CD4-positive, alpha-beta T cell treated with Interleukin-15 for 4 hours (primary cell): ENCODE measurements at places on chromosomes 13 and 19.

GRCh38 chr19:12641456-12641855 lies 25.1 kb downstream of the MAN2B1 start:
- DNase-seq, result no peak

GRCh38 chr19:48120505-48120904 lies 9.9 kb upstream of the PLA2G4C start:
- no peak for DNase-seq

DNA sequence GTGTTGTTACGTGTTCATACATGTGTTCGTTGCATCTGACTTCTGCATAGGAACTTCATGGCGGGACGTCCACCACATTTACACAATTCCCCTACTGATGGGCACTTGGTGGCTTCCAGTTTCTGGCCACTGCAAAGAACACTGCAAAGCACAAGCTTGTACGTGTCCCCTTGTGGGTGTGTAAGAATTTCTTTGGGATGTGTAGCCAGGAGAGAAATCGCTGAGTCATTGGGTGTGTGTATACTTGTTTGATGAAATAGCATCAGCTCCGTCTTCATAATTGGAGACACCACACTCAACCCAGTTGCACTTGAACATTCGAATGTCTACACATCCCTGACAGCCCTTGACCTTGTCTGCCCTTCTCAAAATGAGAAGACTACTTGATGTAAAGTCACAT lies 19.2 kb downstream of the KLK5 start:
- no peak for DNase-seq

DNA sequence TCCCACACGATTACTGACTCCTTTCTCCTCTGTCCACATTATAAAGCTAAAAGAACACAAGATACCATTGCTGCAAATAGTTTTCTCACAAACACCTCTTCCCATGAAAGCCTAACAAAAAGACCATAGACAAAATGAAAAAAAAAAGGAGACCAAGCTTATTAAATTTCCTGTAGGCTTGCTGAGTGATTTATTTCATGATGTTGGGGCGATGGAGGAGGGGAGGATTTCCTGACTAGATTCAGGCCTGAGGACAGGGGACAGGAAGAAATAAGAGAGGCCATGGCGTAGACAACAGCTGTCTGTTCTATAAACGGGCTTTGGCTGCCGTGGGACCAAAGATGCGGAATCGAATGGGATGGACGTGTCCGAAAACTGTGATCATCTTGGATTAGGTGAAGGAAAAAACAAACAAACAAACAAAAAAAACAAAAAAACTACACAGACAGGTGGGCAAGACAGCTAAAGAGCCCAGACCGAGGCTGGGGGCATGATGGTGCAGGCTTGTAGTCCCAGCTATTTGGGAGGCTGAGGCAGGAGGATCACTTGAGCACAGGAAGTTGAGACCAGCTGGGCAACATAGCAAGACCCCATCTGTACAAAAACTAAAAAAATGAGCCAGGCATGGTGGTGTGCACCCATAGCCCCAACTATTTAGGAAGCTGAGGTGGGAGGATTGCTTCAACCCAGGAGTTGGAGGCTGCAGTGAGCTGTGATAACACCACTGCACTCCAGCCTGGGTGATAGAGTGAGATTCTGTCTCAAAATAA lies 5.3 kb downstream of the TMPRSS9 start:
- no peak for DNase-seq

- no peak for DNase-seq
Measured at GRCh38 chr19:13814550-13814949, 19.3 kb downstream of the ZSWIM4 start.

- no peak for DNase-seq
Measured at GRCh38 chr13:107969546-107969945, 245.8 kb downstream of the LIG4 start.

DNA sequence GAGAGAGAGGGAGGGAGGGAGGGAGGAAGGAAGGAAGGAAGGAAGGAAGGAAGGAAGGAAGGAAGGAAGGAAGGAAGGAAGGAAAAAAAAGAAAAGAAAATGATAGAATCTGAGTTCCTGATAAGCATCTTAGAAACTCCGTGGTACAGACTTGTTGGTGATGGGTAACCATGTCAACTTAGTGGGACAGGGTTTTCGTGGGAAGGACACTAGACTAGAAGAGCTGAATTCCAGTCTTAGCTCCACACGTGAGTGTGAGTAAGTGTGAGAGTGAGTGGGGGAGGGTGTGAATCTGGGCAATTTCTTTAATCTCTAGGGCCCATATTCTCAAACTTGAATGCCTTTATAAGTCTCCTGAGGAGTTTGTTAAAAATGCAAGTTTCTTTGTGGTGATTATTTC lies 35.0 kb downstream of the PABPC3 start:
- no peak for DNase-seq

- DNase-seq, result peak; percentile 14
Measured at GRCh38 chr19:54905803-54906511, at the start of gene NCR1. NCR1 (plus strand) TSS chr19:54906148; CDS start chr19:54906188, 40 bp downstream.
